GM03348 (cell line): ENCODE measurements at places on chromosomes 4 and X.

DNA sequence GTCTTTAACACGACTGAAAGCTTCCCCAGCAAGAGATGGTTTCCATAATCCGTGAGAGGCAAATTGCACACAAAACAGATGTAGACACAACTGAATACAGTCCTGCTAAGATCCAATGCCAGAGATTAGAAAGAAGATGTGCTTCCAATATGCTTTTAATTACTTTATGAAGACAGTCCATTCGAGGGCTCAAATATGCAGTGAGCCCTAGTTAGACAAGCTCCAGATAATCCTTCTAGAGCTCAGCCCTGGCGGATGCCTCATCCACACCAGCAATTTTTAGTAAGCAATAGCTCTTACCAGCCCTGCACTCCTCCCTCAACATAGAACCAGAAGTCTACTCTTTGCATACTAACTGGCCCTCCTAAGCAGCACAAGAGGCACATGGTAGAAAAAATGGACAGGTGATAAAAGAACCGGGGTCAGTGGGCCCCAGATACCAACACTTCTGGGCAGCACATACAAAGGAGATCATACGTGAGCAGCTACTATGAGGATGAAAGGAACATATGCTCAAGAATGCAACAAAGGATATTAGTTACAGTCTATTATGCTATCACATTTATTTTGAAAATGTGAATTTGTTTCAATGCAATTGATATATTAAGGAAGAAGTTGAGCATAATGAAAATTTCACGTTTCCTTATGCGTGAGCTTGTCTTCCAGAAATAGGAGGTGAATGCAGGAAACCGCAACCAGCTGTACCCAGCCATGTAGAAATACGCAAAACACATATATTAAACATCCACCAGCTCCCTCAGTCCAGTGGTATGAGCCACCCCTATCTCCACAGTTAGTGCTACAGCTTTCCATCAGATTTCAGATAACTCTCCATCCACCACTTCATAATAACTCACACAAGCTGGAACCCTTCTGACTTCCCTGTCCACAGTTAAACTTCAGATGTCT, 34.3 kb downstream of the GPC4 start:
- peak; percentile 12 for DNase-seq

DNA sequence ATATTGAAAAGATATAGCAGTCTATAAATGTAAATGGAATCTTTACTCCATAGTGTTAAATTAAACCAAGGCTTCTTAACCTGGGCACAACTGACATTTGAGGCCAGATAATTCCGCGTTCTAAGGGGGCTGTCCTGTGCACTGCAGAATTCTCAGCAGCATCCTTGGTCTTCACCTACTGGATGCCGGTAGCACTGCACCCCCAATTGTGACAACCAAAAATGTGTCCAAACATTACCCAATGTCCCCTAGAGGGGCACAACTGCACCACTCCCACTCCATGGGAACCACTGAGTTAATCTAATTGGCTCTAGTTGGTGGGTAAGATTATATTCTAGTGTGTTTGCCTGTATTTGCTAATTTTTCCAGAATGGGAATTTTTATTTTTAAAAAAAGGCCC, 16.6 kb downstream of the AP1S2 start:
- no peak for DNase-seq

DNA sequence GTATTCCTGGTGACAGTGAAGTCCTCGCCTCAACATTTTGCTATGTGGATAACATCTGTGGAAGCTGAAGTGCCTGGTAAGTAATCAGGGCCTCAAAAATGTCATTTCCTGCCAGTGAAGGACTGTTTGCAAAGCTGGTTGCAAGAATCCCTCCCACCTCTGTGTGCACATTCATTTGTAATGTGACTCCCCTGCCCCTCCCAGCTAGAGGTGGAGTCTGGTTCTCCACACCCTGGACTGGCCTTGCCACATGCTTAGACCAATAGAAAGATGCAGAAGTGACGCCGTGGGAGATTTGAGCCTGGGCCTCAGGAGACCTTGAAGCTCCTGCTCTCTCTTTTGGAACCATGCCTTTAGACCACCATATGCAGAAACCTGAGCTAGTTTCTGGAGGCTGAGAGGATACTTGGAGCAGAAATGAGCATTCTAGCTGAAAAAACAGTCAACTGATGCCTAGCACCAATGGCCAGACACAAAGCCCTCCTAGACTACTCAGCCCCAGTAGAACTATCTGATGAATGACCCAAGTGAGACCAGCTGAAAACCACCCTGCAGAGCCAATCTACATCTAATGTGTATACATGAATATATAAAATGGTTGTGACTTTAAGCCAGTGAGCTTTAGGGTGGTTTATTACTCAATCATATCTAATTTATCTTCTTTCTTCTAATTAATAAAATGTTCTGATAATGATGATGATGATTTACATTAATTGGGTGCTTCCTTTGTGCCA, 47.8 kb upstream of the CRMP1 start:
- DNase-seq = no peak

DNA sequence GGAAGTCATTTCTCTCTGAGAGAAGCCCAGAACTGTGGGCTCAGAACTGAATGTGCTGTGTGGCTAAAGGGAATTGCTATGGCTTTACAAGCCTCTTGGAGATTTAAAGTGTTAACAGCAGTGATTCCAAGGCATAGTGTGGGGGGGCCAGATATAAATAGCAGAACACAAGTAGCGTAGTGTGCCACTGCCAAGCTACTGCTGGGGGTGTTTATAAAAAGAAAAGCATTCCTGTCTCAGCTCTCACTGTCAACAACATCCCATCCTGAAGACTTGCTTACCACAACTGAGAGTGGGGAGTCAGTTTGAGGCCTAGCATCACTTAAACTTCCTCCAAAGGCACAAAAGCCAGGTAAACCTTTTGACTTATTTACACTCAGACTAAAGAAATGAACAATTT, at the start of gene ART3:
ART3 (plus strand) TSS at position 242 of the 400 bp plus-strand sequence. CDS start 1,181 bp downstream, outside the sequence.
- DNase-seq = no peak

GRCh38 chrX:4925911-4926310, 1212.5 kb upstream of the PRKX start:
- no peak for DNase-seq

DNA sequence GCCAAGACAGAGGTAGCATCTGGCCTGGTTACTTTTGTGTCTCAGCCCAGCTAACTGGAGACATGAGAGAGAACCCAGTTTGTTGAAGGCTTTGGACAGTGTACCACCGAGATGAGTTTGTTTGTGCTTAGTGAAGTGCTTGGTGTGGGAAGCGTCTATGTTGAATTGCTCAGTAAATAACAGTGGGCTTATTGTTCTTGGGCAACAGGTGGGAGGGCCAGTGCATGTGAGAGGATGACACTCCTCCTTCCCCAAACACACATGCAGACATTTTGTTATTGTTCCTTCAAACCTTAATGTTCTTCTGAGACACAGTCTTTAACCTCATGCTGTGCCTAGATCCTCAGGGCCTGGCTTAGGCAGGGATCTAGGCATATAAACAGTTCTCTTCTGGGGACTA, 39.7 kb downstream of the MSN start:
- no peak for DNase-seq

- DNase-seq = no peak
Measured at GRCh38 chr4:140267576-140267975, 105.9 kb upstream of the SCOC start.

DNA sequence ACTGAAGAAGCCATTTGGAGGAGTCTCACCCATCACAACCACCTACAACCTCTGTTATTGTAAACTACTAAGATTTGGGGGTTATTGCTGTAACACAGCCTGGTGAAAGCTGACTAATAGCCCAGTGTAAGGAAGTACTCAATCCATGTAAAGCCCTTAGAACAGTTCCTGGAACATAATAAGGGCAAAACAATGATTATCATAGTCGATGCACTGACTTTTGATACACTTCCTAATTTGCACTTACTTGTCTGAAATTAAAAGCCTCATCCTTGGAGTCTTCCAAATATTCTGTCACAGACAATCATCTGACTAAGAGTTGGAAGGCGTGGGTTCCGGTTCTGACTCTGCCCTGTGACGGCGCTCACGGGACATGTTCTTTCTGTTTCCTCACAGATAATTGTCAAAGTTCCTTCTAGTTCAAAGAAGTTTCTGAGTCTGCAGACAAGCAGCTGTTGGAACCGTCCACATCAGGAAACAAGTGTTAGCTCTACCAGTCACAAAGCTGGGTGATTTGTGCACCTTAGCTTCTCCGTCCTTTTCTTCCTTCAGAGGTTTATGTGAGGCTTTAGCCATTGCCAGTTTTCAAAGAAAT, 33.4 kb upstream of the RASGEF1B start:
- DNase-seq = no peak

DNA sequence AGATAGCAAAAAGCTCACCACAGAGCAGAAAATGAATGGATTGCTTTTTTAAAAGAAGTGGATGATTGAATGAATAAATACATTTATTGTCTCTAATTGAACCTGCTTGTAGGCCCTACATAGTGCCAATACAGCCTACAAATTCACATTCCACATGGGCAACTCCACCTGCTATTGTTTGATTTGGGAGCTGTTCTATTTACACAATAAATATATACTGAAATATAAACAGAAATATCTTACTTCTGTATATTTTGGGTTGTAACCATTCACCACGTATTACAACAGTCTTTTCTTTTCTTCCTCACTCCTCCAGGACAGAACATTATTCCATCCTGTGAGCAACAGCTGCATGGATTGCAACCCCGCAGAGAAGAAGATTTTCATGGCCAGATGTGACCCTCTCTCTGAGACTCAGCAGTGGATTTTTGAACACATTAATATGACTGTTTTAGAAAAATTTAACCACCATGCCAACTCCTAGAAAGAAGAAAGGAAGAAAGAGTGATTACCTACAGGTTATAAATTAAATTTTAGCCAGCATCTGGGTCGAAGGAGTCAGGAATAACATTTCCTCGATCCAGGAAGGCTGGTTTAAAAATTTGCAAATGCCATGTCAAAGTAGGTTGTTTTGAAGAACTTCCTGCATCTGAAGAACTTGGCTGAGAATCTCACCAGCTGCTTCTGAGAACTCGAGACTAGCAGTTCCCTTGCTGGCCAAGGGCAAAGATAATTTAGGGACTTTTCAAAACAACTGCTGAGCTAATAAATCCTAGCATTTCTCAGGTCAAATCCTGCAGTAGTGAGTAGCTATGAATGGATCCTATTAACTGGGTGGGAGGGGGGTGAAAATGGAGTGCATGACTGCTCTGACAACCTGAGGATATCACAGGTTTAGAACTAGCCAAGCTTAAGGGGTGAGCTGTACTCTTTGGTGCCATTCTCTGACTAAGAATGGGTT, 128.7 kb upstream of the GALNT7 start:
- no peak for DNase-seq

- peak; percentile 1 for DNase-seq
Measured at GRCh38 chrX:84336646-84337045, 148.6 kb upstream of the RPS6KA6 start.

DNA sequence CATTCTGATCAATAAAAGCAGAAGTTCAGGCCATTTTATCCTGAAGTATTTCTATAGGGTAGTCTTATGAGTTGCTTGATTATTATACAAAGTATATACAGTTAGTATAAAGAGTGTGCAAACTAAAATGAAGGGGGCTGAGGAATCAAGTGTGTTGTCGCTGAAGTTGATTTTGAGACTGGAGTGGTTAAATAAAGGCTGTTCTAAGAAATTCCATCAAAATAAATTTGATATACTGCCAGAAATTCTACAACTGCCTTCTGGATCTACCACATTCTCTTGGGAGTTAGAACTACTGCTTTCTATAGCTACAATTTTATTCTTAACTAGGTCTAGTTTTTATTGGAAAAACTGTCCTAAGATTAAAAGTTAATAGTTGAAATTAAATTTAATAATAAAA, 12.4 kb downstream of the EDNRA start:
- no peak for DNase-seq

GRCh38 chrX:118603981-118604380, 108.4 kb downstream of the DOCK11 start:
- DNase-seq = peak; percentile 46

- DNase-seq = no peak
Measured at GRCh38 chr4:15683143-15683495, 1.5 kb downstream of the FAM200B start.

DNA sequence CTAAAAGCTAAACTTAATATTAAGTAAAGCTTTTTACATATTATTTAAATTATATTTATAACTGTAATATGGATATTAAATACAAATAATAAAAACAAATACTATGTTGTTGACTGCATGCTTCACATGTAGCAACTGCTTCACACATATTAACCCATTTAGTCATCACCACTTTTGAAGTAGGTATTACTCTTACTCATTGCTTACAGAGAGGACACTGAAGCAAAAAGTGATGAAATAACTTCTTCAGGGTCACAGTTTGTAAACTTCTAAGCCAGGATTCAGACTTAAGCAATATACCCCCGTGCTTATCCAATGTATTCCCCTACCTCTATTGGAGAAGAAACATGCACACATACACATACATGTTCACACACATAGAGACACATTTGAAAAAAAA, 166.6 kb downstream of the DKK2 start:
- DNase-seq = peak; percentile 33

GRCh38 chr4:48275686-48276085, 6.0 kb upstream of the TEC start:
- no peak for DNase-seq

GRCh38 chrX:68180579-68180978, 252.7 kb downstream of the OPHN1 start:
- no peak for DNase-seq

GRCh38 chr4:188903986-188904385, 764.7 kb downstream of the TRIML1 start:
- peak; percentile 7 for DNase-seq

DNA sequence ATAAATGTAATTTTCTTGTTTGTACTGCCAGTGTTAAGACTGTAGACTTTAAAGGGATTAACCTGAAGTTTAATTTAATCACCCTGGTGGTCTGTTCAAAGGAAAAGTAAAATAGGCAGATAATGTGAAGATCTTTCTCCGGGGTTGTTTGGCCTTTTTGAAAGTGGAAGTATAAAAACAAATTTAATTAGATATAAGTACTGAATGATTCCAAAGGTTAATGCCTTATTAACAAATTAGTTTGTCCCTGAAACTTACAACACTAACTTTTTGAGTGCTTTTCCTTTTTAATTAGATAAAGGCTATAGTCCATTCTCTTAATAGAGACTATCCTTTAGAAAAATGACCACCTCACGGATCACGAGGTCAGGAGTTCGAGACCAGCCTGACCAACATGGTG, 10.4 kb upstream of the PGAM4 start:
- no peak for DNase-seq

- no peak for DNase-seq
Measured at GRCh38 chr4:144967161-144967560, 130.8 kb downstream of the ANAPC10 start.

GRCh38 chrX:12891915-12892506, 14.4 kb upstream of the TLR8 start:
- DNase-seq = no peak

DNA sequence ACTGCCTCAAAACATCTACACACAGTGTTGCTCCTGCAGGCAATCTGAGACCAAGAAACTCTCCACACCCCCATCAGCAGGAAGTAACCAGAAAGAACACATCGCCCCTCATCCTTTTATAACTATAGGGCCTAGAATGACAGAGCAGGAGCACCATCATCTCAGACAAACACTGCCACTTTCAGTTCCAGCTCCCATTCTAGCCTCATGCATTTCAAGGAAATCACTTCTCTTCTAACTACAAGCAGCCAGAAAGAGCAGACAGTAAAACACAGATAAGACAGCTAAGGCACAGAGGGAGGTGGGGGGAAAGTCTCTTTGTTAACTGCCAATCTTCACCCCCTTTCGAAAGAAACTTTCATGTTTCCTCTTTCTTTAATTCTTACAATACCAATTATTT, 102.6 kb upstream of the TENT5D start:
- no peak for DNase-seq

GRCh38 chr4:183014361-183015084, 84.5 kb upstream of the WWC2 start:
- DNase-seq = no peak
